Dermis microvascular lymphatic vessel endothelial cell (primary cell): ENCODE measurements at places on chromosomes 2 and 18. TPM values are rescaled to one million over a fixed set of nuclear protein-coding genes. Genes with fewer than 3 reads are reported as not detected.
A peak's percentile ranks its signal among the peaks of the same experiment; 100 is the strongest.

- DNase-seq: peak; percentile 43
Measured at GRCh38 chr2:26184555-26185303, 11.8 kb downstream of the GAREM2 start.

- no peak for DNase-seq
Measured at GRCh38 chr2:27993402-27993787, 102.9 kb downstream of the BABAM2 start.

Gene PAIP2B
- total RNA-seq: 1.0 and 1.3 TPM in 2 replicates

- DNase-seq: no peak
Measured at GRCh38 chr18:25976554-25976953, 113.9 kb downstream of the SS18 start.

Gene POTEJ
- 0.26 and 0.38 TPM in 2 replicates for total RNA-seq

Gene SOCS6
- total RNA-seq: 18.0 and 28.7 TPM in 2 replicates

GRCh38 chr2:195006856-195007255 is 650.2 kb upstream of the SLC39A10 start:
- DNase-seq: no peak

Gene RNU2-63P
- 99.9 TPM in 1 of 2 replicates, not detected in the other for total RNA-seq

Gene RFX8
- 0.13 and 0.51 TPM in 2 replicates for total RNA-seq

DNA sequence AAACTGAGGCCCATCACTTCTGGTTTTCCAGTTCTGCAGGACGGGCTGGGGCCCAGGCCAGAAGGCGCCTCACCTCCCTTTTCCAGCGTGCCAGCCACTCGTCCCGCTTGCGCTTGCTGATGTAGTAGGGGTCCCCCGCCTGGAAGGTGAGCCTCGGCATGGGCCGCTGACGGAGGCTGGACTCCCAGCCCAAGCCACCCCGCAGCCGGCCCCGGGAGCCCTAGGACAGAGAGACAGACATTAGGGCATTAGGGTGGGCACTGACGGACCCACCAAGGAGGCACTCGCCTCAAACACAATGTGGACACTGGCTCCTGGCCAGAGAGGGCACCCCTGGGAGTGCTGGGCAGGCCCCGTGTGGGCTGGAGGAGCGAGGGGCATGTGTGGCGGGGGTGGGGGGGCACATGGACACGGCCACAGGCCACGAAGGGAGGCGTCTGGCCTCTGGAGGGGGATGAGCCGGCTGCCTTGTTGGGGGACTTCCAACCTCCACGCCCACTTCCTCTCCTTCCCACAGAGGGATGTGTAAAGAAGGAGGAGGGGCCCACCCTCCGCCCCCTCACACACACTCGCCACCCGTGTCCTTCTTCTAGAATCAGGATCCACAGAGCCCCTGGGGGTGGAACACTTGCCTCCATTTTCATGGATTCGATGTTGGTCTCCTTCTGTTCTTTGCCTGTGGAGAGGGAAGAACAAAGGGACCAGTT is 66.7 kb downstream of the DNMT3A start:
- DNase-seq: peak; percentile 21

DNA sequence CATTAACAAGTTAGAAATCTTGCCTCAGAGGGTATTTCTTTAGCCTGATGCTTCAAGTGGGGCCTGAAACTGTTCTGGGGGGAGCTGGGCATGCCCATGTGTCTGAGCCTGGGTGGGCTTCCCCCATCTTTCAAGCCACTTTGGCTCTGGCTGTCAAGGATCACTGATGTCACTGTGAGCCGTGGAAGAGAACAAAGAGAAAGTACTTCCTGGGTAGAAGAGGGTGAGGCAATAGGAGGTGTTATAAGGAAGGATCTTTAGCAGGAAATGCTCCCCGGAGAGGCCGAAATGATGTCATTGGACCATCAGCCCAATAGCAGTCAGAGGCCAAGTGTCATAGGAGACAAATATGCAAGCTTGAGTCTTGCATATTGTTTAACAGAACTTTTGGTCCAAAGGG is 228.4 kb upstream of the MEX3C start:
- DNase-seq: no peak

- DNase-seq: no peak
Measured at GRCh38 chr18:23856466-23857163, 157.9 kb upstream of the TTC39C start.

Gene CCDC121
- total RNA-seq: 1.0 and 1.3 TPM in 2 replicates
